Brain pericyte (primary cell): ENCODE measurements at places on chromosomes 13 and 19.
A peak's percentile ranks its signal among the peaks of the same experiment; 100 is the strongest.

- no peak for DNase-seq
Observed at GRCh38 chr19:13132471-13133180, 14.6 kb downstream of the NACC1 start.

DNA sequence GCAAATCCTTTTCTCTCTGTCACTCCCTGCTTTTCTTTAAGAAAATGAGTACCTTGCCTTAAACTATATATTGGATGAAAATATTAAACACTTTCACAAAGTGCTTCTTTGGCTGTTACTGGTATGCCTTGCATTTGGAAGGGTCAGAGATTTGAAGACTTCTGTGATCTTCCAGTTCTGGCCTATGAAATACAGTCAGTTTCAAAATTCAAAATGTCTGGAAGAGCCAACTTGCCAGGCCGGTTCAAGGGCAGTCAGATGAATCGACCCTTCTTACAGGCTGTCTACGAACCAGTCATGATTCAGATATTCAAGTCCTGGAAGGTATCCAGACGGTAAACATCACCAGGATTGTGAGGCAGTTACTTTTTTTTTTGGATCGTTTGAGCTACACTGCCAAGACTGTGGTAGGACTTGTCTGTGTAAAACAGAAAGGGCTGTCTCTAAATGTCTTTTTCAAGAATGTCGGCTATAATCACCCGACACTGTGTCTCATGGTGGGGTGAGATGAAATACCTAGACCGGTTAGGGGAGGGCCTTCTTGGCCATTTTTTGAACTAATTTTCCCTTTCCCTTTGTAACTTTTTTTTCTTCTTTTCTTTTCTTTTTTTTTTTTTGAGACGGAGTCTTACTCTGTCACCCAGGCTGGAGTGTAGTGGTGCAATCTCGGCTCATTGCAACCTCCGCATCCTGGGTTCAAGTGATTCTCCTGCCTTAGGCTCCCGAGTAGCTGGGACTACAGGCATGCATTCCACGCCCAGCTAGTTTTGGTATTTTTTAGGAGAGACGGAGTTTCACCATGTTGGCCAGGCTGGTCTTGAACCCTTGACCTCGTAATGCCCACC lies 11.2 kb downstream of the ACTN4 start:
- DNase-seq: peak; percentile 91

DNA sequence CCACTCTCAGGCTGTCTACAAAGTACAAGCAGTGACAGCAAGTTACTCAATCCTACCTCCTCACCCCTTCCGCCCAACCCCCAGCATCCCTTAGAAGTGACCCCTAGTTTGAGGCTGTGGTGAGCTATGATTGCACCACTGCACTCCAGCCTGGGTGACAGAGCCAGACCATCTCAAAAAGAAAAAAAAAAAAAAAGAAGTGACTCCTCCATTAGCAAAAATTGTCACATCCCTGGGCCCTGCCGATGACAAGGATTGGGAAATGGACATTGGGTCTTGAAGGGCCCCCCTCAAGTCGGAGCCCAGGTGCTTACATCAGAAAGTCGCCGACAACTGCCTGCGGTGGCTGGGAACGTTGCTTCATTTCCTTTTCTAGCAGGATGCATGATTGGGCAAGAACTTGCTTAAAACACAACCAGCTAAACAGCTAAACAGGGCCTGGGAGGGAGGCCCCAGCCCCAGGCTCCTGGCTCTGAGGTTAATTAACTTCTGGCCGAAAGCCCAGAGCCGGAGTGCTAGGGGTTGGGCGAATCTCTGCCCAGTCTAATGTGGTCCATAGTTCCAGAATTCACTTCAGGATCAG lies 15.3 kb downstream of the RAB3D start:
- peak; percentile 84 for DNase-seq

- DNase-seq: no peak
Observed at GRCh38 chr13:95623141-95623540, 21.4 kb downstream of the DZIP1 start.

DNA sequence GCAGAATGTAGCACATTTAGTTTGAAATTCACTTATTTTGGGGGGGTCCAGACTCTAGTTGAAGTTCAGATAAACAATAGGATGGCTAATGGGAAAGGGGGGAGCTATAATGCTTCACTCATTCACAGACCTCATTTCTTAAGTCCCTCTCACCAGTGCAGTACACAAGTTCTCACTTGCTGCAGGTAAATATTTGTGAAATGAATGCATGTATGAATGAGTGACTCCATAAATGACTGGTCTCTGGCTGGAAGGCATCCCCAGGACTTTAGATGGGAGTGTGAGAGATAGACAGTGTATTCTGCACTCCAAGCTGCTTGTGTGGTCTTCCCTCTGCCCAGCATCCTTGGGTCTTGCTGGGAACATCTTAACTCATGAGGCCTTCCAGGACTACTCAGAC lies 169.2 kb downstream of the ZIC5 start:
- no peak for DNase-seq

DNA sequence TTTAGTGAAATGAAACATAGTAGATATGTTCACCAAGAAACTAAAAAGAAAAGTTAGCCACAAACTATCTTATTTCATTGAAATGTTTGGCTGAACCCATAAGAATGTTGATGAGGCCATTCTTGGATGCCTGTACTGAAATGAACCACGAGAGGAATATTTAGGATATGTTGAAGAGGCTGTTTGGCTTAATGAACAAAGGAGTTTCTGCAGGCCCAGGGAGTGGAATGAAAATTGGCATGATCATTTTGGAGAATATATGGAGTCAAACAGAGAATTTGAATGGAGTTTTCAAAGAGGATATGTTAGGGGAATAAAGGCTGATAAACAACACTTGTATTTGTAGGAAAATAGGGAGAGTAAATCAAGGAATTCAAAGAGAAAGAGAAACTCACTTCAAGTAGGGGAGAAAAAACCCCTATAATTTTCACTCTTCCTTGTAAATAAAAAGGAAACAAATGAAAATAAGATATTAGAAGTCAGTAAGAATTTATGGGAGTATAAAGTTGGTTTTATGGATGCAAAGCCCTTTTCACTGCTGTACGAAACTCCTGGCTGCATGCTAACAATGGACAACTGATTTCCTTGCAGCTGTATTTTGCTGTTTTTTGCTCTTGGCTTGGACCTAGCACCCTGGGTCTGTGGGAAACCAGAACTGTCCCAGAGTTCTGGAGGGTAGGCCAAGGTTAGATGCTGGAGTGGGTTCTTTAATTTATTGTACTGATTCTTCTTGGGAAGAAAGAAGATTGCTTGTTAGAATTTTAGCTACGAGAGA lies 36.5 kb downstream of the KL start:
- no peak for DNase-seq

- no peak for DNase-seq
Observed at GRCh38 chr19:16901491-16902175, 12.8 kb downstream of the F2RL3 start.

DNA sequence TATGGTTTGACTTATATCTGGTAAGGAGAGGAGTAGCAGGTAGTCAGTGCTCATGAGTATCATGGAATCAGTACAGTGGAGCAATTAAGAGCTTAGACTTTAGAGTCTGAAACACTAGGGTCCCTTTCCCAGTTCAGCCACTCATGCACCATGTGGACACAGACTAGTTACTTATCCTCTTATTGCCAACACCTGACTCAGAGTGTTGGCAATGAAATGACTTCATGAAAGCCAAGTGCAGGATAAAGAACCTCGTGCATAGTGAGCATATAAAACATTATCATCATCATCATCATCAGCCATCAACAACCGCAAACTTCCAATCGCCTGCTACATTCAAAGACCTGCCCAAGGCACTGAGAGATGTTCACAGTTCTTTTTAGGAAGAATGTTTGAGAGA lies 164.2 kb downstream of the FOXO1 start:
- no peak for DNase-seq

DNA sequence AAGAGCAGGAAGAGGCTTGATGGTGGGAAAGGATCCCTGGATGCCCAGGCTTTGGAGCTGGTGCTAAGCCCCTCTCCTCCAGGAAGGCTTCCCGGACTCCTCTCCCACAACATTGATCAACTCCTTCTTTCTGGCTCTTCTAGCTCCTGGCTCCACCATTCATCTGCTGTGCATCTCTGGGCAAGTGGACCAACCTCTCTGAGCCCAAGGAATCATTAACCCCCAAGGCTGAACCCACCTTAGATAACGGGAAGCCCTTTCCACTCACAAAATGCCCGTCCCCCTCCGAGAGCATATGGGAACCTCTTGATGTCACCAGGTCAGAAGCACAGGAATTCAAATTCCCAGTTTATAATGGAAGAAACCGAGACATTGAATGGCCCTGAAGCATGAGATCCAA lies 5.2 kb downstream of the SIRT6 start:
- DNase-seq: no peak

- DNase-seq: no peak
Observed at GRCh38 chr19:40663695-40664692, 26.5 kb downstream of the NUMBL start.

DNA sequence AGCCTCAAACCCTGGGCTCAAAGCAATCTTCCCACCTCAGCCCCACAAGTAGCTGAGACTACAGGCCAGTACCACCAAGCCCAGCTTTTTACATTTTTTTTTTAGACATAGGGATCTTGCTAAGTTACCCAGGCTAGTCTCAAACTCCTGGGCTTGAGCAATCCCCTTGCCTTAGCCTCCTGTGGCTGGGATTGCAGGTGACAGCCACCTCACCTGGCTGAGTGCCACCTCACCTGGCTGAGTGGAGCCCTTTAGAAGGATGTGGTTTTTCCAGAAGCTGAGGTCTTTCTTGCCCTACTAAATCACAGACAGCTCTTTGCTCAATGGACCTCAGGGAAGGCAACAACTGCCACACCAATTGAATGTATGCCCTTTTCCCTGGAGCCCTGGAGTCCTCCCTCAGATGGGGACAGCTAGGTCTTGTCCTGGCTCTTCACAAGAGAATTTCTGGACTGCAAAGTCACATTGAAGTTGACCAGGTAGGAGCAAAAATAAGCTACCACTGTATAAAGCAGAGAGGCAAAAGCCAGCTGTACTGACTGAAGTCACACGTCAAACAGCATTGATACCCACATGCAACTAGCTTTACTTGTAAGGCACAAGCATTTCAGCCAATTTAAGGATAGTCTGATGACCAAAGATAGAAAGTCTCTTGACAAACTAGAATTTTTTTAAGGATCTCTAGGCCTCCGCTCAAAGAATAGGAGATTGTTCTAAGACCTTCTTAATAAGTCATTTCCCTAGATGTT lies 14.0 kb downstream of the PDX1 start:
- no peak for DNase-seq

- DNase-seq: no peak
Observed at GRCh38 chr13:33184112-33184490, 101.5 kb downstream of the STARD13 start.

DNA sequence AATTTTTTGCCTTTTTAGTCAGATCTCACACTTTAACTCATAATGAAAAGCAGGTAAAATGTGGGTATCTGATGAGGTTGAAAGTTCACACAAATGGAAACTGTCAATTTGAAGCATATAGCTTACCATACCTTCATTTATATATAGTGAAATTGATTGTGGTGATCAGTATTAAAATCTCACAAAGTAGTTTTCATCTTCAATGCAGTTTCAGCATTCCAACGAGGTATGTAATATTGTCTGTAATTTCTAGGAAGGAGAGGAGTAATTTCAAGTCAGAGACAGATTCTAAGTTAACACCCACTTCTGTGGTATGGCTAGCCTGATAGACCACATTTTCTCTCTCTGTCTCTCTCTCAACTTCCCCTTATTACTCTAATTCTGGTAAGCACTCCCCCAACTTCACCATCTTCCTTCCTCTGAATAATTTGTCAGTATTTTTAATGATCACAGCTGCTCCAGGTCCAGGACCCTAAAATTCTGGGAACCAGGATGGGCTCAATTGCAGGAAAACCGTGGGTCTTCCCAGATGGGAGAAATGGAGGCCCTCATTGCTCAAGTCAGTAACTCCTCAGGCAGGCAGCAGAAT lies 455.7 kb downstream of the FGF9 start:
- no peak for DNase-seq

DNA sequence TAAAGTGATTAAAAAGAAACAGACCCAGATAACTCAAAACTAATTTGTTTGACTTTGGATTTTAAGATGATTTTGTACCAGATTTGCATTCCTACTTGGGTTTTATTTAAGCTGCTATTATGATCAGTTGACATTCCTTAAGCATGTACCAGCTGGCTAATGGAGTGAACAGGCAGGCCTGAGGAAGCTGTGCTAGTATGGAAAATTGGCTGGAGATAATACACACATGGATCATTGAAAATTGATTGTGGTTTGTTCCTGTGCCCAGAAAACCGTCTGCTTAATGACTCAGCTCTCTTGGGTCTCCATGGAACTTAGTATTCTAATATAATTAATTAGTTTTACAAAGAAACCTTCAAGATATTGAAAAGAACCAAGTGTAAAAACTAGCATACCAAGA lies 22.6 kb downstream of the POLR1D start:
- no peak for DNase-seq

DNA sequence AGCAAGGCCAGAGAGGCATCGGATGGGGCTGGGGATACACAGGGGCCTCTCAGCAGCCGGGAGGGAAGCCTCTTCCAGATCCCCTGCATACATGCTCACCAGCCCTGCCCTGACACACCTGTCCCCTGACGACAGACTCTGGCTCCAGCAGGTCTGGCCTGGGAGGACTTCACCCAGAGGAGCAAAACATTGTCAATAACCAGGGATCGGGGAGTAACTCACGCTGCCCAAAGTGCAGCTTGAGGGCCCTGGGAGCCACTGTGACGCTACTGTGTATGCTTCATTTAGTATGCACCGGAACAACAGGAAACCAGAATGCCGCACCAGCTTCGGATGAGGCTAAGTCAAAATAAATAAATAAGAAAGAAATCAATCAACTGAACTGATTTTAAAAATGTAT lies 12.4 kb upstream of the CD22 start:
- no peak for DNase-seq

GRCh38 chr13:48009284-48009683 lies 8.2 kb upstream of the SUCLA2 start:
- DNase-seq: no peak

DNA sequence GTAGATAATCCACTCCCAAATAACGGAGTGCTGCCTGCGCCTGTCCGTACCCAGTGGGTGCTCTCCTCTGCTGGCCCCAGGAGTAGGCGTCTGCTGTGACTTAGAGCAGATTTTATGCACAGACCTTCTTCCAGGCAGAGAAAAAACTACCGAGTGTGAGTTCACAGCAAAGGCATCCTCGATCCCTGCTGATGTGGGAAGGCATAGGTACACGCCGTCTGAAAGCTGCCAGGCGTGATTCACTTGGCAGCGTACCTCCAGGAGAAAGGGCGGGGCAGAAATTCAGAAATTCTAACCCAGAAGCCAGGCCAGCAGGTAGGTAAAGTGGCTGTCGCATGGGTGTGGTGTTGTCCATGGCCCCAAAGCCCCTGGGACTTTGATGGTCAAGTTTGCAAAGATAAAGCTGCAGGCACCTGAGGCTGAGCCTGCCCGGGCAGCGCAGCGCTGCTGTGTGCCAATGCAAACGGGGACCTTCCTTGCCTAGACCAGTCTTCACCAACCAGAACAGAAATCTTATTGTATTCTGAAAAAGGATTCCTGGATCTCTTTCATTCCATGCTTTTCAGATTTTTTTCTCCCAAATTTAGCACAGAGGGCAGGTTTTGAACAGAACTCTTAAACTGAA lies 36.3 kb downstream of the COL4A2 start:
- DNase-seq: no peak

GRCh38 chr19:10118960-10119359 lies 739 bp downstream of the EIF3G start:
- DNase-seq: no peak

- no peak for DNase-seq
Observed at GRCh38 chr19:10431943-10432735, 11.8 kb downstream of the PDE4A start.
